ENCODE measurements at places on chromosomes 1 and 21. TPM values are rescaled to one million over a fixed set of nuclear protein-coding genes. Genes with fewer than 3 reads are reported as not detected.

PRAMEF6 gene
- total RNA-seq: not detected

OXCT2 gene
- 0.46 TPM for total RNA-seq

GJA4 gene
- total RNA-seq: 9.1 TPM

OVAAL gene
- not detected for total RNA-seq

DNA sequence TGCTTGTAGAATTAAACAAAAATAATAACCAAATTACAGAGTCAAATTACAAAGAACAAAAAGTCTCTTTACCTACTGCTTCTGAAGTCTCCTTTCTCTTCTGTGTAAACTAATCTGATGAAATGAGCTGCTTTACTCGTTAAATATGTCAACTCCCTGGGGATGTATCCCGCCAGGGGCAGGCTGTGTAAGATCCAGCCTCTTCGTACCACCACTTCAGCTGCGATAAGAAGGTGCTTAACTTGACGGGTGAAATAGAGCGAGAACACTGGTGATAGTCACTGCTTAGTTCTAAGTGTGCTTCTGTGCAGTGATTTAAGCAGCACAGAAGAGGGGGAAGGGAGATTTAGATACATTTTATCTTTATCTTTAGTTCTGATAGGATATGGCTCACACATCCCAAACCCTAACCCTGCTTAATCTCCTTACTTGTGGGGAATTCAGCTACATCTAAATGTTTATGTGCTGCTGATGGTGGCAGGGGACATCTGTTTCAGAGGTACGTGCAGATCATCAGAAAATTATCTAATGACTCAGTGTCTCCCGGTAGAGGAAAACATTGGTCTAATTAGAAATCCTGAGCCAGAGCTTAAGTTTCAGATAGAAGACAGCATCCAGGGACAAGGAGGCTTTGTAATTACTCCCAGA is 46.0 kb downstream of the RHOU start:
- no peak overlapping the region for H3K4me3 ChIP-seq
- no peak overlapping the region for H3K27ac ChIP-seq
- no peaks in the 10 kb centered on the region for H3K36me3 ChIP-seq
- DNase-seq: no peak
- no peaks in the 10 kb centered on the region for H3K4me1 ChIP-seq

DNA sequence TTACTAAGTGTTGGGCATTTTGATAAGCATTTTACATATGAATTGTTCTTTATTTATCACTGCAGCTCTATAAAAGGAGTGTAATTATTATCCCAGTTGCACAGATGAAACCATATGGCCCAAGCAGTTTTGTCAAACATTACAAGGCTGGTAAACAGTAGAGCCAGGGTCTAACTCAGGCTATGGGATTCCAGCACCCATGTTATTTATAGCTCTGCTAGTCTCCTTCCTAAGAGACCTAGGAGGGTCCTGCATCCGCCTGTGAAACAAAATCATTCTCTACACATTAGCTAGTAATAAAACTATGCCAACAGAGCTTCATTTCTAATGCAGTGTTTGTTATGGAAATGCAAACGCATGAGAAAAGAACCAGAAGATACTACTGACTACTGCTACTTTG is 58.6 kb downstream of the IL23R start:
- H3K27me3 ChIP-seq: no peaks in the 10 kb centered on the region
- no peaks in the 10 kb centered on the region for H3K36me3 ChIP-seq
- H3K4me1 ChIP-seq: no peaks in the 10 kb centered on the region
- H3K27ac ChIP-seq: no peak overlapping the region
- DNase-seq: no peak

GRCh38 chr1:174068000-174068399 is 45.8 kb upstream of the RC3H1 start:
- DNase-seq: no peak
- no peak overlapping the region for H3K4me3 ChIP-seq
- H3K27ac ChIP-seq: no peak overlapping the region

- H3K27me3 ChIP-seq: no peaks in the 10 kb centered on the region
- H3K4me3 ChIP-seq: no peak overlapping the region
- H3K36me3 ChIP-seq: no peaks in the 10 kb centered on the region
- no peaks in the 10 kb centered on the region for H3K4me1 ChIP-seq
- DNase-seq: no peak
Measured at GRCh38 chr1:174364996-174365736, 82.6 kb upstream of the GPR52 start.

DNA sequence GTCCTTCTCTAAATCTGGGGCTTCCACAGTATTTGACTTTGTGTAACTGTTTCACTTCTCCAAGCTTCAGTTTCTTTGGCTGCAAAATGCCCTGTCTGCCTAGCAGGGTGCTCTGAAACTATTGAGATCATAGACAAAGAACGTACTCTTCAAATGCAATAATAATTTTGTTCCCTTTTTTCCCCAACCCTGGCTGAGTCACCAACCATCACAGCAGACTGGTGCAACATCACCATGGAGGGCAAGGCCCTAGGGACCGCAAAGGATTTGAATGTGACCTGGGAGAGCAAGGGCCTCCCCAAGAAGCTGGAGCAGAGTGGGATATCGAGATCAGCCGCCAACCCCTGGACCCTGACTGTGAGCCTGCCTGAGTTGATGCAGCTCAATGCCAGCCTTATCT is 115.0 kb downstream of the FCRL5 start:
- DNase-seq: no peak
- no peaks in the 10 kb centered on the region for H3K27me3 ChIP-seq
- H3K27ac ChIP-seq: no peak overlapping the region
- H3K4me1 ChIP-seq: no peaks in the 10 kb centered on the region
- H3K4me3 ChIP-seq: no peak overlapping the region

GRCh38 chr1:105294838-105295237 is 1545.1 kb downstream of the AMY1C start:
- no peak overlapping the region for H3K4me3 ChIP-seq
- DNase-seq: no peak
- H3K27me3 ChIP-seq: no peaks in the 10 kb centered on the region
- no peak overlapping the region for H3K27ac ChIP-seq
- H3K36me3 ChIP-seq: no peaks in the 10 kb centered on the region
- H3K4me1 ChIP-seq: no peaks in the 10 kb centered on the region

DNA sequence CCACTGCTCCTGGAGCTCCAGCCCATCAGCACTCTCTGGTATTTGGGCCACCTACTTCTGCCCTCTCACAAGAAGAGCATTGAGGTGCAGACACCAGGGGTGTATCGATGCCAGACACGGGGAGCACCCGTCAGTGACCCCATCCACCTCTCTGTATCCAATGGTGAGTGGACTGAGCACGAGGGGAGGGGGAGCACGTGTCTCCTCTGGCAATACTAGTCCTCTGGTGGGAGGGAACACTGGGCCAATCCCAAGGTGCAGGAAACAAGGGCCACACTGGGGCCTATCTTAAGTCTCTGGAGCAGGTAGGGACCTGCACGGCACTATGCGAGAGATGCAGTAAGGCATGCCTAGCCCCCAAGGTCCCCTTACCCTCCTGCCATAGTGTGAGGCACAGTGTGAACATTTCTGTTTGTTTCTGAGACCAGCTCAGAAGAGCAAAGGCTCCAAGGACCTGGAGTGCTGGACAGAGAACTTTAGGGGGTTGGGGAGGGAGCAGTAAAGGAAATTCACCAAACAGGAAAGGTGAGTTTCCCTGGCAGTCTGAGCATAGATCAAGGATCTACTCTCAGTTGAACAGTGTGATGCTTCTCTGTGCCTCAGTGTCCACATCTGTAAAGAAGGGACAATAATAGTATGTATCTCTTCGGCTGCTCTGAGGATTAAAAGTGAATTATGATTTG is 2.3 kb downstream of the FCRLB start:
- H3K27me3 ChIP-seq: no peaks in the 10 kb centered on the region
- no peak for DNase-seq
- H3K4me3 ChIP-seq: no peak overlapping the region
- peaks cover 18% of the 10 kb centered on the region for H3K4me1 ChIP-seq
- H3K27ac ChIP-seq: no peak overlapping the region
- H3K36me3 ChIP-seq: no peaks in the 10 kb centered on the region

DNA sequence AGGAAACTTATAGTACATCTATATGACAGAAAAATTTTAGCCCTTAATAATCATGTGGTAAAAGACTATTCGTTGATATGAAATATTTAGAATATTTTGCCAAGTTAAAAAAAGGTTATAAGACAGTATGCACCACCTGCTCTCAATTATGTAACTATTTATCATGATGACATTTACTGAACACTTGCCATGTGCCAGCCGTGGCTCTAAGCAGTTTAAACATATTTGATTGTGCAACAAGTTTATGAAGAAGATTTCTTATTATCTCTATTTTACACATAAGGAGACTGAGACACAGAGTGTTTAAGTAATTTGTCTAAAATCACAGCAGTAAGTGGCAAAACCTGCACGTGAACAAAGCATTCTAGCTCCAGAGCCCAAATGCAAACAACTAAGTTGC is 199.3 kb upstream of the JUN start:
- H3K4me3 ChIP-seq: no peak overlapping the region
- no peaks in the 10 kb centered on the region for H3K27me3 ChIP-seq
- H3K27ac ChIP-seq: no peak overlapping the region
- no peak for DNase-seq
- H3K36me3 ChIP-seq: no peaks in the 10 kb centered on the region
- no peaks in the 10 kb centered on the region for H3K4me1 ChIP-seq

DNA sequence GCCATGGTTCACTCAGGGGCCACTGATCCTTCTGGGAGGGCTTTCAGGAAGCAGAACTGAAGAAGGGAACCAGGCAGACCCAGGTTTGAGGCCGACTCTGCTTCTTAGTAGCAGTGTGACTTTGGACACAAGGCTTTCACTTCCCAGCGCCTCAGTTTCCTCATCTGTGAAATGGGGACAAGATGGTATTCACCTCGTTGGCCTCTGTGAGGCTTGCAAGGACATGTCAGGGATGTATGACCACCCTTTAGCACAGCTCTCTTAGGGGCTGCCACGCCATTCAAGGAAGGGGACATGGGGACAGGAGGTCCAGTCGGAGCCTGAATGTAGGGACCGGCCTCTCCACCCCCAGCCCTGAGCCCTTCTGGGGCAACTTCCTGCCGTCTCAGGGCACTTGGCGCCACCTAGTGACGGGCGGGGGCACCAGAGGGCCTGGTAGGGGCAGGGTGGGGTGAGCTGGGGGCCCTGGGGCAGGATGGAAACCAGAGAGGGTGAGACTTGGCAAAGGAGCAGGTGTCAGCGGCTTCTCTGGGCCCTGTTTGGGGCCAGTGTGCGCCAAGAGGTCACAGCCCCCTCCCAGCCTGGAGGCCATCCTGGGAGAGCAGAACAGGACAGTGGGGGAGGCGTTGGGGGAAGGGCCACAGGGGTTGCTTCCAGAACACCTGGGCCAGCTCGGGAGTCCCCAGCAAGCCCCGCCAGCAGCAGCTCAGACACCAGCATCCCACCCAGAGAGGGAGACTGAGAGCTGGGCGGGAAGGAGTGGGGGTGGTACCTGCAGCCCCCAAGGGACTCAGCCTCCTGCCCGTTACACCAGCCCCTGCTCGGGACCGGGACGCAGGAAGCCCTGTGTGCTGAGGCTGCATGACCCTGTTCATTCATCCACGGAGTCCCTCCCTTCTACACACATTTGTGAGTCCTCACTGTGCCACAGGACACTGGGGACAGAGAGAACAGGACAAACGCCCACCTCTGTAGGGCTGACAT is 102.5 kb upstream of the TARDBP start:
- no peak overlapping the region for H3K4me3 ChIP-seq
- no peak overlapping the region for H3K27ac ChIP-seq
- H3K27me3 ChIP-seq: no peaks in the 10 kb centered on the region
- DNase-seq: peak; percentile 59
- no peaks in the 10 kb centered on the region for H3K36me3 ChIP-seq

DNA sequence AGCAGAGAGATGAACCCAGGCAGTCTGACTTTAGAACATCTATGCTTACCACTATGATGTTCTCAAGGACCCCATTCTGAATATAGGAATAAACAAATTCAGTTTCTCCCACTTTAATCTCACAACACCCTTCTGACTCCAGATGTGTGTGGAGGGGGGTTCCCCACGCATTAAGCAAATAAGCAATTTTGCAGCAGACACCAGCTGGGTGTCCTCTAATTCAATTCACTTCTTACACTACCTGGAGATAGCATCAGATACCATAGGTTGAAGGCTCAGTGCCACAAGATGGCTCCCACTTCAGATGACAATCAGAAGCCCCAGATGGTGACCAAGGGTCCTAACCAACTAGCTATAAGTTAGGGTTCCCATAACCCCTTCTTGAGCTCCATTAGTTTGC is 30.3 kb upstream of the CEP350 start:
- DNase-seq: no peak
- no peak overlapping the region for H3K27ac ChIP-seq
- H3K4me1 ChIP-seq: no peaks in the 10 kb centered on the region
- no peak overlapping the region for H3K4me3 ChIP-seq
- peaks cover 18% of the 10 kb centered on the region for H3K36me3 ChIP-seq

GRCh38 chr1:115980998-115981993 is 5.0 kb downstream of the SLC22A15 start:
- H3K27me3 ChIP-seq: no peaks in the 10 kb centered on the region
- DNase-seq: no peak
- no peak overlapping the region for H3K27ac ChIP-seq
- no peak overlapping the region for H3K4me3 ChIP-seq
- peaks cover 5% of the 10 kb centered on the region for H3K4me1 ChIP-seq

Measured in upper lobe of left lung (tissue), 6 donors.